ENCODE measurements at places on chromosomes 11 and 22.

- no peak for DNase-seq
Measured at GRCh38 chr11:64776425-64776824, 1.9 kb downstream of the SF1 start.

DNA sequence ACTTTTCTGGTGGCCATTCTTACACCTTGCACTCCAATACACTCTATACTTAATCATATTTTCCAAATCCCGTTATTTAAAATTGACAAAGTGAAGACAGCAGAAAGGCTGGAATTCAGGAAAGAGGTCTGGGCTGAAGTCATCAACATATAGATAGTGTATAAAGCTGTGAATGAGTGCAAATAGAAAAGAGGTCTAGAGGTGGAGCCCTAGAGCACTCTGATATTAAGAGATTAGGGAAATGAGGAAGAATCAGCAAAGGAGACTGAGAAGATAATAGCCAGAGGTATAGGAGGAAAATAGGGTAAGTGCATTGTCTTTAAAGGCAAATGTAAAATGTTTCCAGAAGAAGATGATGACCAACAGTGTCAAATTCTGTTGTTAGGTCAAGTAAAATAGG lies 7.9 kb downstream of the CTR9 start:
- no peak for DNase-seq

DNA sequence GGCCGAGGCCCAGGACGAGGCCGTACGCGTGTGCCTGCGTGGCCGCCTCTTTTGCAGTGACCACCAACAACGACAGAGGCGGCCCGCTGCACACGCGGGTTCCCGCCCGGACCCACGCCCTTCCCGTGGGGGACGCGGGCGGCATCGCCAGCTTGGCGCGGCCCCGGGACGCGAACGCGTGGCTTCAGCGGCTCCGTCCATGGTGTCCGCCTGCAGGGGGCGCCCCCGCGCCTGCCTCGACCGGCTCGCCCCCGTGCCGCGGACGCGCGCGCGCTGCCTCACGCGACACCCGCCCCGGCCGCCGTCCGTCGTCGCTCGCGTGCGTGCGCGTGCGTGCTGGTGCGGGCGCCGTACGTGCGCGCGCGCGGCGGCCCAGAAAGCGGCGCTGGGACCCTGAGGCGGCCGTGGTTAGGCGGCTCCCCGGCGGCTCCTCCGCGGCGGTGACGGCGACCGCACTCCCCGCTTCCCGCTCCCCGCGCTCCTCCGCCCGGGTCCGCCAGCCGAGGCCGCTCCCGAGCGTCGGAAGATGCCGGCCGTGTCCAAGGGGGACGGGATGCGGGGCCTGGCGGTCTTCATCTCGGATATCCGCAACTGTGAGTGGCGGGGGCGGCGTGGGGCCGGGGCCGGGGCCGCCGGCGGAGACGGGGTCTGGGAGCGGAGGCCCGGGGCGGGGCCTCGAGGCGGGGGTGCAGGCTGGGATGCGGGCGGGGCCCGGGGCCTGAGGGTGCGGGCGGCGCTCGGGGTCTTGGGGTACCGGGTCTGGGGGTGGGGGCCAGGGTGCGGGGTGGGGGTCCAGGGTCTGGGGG lies at the start of gene AP2A2:
Gene AP2A2 (plus strand): TSS at position 375 of the 806 bp plus-strand sequence. CDS start 152 bp downstream, at position 527.
- peak; percentile 91 for DNase-seq

DNA sequence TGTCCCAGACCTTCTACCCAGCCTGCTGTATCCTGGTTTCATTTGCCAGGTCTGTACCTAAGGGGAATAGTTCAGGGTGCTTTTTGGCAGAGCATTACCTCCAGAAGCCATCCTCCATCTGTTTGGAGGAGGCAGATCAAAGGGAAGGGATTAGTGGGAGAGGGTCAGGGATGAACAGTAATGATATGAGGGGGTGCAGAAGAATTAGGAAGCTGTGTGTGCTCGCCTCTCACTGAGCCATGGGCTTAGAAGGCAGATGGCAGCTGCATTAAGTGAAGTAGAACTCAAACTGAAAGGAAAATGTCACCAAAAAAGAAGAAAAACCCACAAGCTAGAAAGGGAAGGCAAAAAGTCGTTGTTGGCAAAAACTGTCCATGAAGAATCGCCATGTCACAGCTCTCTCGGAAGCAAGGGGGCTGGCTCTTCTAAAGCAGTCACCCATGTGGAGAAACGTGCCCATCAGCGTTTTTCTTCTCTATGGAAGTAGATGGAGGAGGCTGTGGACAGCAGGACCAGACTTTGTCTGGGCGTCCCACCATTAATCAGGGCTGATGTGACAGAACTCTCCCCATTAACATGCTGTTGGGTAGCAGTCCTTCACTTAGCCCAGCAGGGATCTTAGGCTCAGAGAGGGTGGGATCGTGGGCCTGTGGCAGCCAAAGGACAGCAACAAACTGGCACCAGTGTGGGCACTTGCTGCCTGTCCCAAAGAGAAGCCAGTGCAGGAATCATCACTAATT lies 46.8 kb downstream of the CEP164 start:
- DNase-seq: no peak

DNA sequence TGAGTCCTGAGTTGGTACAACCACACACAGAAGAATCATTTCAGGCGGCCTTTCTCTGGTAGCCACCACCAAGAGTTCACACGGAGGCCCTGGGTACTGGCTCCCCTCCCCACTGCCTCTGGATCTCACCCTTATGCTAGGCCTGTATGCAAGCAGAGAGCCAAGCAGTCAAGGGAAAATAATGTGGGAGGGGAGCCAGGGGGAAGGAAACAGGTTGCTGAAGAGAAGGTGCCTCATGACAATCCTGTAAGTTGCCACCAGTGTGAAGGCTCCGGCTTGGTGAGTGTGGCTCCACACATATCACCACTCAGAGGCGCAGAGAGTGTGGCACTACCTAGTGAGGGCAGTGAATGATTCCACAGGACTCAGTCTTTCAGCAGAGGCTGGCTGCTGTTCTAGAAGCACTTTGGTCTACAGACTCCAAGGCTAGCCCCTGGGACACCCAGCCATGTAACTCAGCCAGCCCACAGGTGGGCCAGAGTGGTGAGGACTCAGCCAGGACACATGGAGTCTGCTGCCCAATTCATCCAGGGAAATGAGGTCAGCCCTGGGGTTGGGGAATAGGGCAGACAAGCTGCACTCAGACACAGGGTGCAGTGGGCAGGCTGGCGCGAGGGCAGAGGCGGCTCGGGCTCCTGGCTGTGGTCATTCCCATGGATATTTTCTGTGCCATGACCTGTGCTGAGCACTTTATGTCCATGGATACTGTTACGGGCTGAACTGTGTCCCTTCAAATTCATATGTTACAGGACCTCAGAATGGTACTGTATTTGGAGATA lies 49.0 kb upstream of the SERPIND1 start:
- DNase-seq: no peak

- DNase-seq: no peak
Measured at GRCh38 chr22:50523806-50524675, 1.4 kb downstream of the SCO2 start.

DNA sequence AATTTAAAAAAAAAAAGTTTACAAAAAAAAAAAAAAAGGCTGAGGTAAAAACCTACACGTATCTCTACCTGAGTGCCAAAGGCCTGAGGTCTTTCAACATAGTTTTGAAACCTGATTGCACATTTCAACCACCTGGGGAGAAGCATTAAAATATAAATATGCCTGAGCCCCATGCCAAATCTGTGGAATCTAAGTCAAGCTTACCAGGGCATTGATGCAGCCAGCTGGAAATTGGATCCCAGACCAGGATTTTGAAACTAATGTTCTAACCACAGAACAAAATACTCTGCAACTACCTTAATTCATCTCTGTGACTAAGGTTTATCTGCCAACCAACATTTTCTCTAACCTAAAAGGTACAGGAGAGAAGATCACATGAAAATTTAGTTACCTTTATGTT lies 38.8 kb upstream of the CHRNA10 start:
- no peak for DNase-seq

GRCh38 chr22:39900306-39901227 lies at the start of gene GRAP2:
GRAP2 (plus strand) TSS chr22:39901084; CDS start chr22:39947107, 46,023 bp downstream.
- no peak for DNase-seq

DNA sequence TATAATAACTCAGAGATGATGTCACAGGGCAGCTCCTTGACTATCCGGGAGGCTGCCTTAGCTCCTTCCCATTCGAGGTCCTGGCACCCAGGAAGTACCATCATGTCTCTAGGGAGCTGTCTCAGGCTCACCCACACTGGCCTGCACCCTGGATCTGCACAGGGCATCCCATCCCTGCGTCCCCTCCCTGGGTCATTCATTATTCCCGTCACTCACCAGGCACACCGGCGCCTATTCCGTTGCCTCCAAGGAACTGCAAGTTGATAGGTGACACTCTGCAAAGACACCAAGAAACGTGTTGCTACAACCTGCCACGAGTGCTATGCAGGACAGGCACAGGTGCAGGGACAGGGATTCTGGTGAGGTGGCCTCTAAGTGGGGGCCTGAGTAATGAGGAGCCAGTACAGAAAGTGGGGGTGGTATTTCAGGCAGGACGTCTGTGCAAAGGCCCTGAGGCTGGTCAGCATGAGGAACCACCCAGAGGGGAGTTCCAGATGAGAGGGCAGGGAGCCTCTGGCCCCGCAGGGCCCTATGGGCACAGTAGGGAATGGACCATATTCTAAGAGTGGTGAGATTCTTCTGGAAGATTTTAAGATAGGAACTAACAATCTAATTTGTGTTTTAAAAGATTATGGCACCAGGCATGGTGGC lies 71.6 kb upstream of the SHANK2 start:
- no peak for DNase-seq

DNA sequence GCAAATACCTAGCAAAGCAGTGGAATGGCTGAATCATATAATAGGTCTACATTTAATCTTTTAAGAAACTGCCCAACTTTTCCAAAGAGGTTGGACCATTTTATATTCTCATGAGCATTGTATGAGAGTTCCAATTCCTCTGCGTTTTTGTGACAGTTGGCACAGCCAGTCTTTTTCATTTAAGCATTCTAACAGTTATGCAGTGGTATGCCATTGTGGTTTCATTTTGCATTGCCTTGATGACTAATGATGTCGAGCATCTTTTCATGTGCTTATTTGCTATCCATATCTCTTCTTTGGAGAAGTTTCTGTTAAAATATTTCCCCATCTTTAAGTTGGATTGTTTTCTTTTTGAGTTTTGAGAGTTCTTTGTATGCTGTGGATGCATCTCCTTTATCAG lies 38.7 kb downstream of the EIF3F start:
- no peak for DNase-seq

GRCh38 chr22:41914611-41915034 lies 251 bp downstream of the SHISA8 start:
- DNase-seq: no peak

DNA sequence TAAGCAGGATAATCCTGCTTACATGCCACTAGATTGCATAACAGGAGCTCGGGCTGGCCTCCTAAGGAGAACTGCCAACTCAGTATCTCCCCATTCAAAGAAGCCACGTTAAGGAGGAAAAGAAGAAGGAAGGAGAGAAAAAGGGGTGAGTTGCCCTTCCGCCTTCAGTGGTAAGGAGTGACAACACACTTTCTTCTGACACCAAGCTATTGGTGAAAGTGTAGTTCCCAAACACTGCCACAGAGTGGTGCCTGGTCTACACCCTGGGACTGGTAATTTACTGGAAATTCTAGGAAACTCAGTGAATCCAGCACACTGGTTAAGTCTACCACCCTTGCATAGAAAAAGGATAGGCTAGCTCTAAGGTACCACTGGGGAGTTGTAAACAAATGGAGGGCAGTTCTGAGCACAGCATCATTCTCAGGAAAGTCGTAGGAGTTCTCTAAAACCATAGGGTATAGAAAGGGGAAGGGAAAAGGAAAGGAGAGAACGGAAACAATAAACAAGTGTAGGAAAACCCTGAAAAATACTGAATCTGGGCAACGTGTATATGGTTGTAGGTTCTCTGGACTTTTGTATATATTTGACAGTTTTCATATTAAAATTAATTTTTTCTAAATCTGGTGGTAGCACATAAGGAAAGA lies 58.2 kb downstream of the RRAS2 start:
- peak; percentile 49 for DNase-seq

DNA sequence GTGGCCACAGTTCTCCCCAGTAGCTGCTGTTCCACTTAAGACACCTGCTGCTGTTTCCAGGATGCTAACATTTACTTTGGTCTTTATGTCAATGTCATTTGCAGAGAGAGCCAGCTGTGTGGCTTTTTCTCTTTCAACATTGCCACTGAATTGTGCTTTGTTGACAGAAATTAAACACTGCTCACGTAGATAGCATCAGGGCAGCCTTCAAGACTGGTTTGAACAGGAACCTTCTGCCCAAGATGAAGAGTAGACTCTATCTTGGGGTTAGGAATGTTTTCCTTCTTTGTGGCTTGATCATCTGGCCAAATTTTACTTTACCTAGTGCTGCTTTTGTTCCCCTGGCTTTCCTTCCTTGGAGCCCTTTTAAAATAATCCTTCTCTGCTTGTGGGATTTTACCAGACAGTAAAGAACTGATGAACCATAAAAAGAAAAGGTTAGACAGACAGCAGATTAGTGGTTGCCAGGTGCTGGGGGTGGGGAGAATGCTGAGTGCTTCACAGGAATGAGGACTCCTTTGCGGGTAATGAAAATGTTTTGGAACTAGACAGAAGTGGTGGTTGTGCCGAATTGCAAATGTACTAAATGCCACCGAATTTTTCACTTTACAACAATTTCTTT lies 22.7 kb upstream of the XBP1 start:
- peak; percentile 43 for DNase-seq

DNA sequence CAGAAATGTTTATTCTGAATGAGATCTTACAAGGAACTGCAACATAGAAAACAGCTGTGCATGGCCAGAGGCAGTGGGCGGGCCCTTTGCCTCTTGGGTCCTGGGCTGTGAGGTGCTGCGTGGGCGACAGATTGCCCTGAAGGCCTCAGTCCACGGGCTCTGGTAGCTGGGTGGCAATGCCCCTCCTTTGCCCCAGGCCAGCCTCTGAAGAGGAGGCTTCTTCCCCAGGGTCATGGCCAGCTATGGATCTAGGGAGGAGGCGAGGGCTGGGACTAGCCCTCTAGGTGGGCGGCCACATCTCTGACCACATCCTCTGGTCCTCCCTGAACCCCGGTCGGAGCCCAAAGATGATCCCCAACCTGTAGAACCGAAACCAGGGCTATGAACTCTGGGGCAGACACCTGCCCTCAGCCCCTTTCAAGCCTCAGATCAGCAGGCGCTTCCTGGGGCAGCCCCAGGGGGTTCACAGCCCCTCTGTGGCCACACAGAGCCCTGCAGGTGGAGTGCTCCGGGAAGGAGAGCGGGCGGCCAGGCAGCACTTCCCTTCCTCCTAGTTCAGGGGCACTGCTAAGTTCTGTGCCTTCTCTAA lies 6.6 kb upstream of the CDC42BPG start:
- no peak for DNase-seq

- DNase-seq: peak; percentile 9
Measured at GRCh38 chr22:42747701-42748513, 27.2 kb upstream of the A4GALT start.

- peak; percentile 49 for DNase-seq
Measured at GRCh38 chr11:819943-820649, 1.4 kb downstream of the PNPLA2 start.

DNA sequence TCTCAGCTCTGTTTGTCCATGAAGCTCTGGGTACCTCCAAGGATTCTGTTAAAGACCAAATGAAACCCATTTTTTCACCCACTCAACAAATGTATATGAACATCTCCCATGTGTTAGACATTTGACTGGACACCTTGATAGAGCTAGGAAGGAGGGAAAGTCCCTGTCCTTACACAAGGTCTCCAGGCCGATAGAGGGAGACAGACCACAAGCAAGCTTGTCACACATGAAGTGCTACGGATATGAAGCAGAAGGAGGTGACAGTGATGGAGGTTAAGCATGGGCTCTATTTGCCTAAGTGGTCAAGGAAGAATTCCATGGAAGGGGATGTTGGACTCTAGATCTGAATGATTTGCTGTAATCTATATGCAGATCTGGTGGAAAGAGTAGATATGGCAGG lies 138.5 kb downstream of the MYO18B start:
- no peak for DNase-seq

Data from NCI-H2227 treated with DMSO at 0.1 percent for 48 hours (cell line).